ENCODE measurements at places on chromosomes 16 and 17.
A peak's percentile ranks its signal among the peaks of the same experiment; 100 is the strongest.

DNA sequence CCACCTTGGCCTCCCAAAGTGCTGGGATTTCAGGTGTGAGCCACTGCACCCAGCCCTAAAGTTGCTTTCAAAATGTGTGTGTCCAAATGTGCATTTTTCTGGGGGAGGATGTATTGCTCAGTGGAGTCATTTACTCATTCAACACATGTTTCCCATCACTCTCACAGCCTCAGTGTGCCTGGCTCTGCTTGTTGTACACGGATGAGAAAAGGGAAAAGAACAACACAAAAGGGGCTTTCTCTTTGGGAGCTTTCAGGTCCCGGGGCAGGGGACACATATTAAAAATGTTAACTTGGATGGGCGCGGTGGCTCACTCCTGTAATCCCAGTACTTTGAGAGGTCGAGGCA lies 1.7 kb upstream of the PPL start:
- DNase-seq, result peak; percentile 67

- no peak for DNase-seq
Measured at GRCh38 chr16:65023802-65024201, 98.1 kb downstream of the CDH11 start.

DNA sequence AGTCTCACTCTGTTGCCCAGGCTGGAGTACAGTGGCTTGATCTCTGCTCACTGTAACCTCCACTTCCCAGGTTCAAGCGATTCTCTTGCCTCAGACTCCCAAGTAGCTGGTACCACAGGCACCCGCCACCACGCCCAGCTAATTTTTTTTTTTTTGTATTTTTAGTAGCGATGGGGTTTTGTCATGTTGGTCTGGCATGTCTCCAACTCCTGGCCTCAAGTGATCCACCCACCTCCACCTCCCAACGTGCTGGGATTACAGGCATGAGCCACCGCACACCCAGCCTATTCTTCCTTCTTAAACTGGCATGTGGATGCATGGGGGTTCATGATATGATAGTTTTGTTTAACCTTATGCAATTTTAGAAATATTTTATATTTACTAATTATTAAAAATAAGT lies 39.4 kb upstream of the VWA3A start:
- no peak for DNase-seq

GRCh38 chr17:6166492-6167179 lies 96.5 kb downstream of the WSCD1 start:
- DNase-seq, result no peak

- no peak for DNase-seq
Measured at GRCh38 chr16:2088759-2089358, 41.1 kb downstream of the TSC2 start.

- DNase-seq, result no peak
Measured at GRCh38 chr17:2275722-2276121, 27.9 kb downstream of the SMG6 start.

- peak; percentile 42 for DNase-seq
Measured at GRCh38 chr17:78875363-78876093, 27.5 kb downstream of the CEP295NL start.

DNA sequence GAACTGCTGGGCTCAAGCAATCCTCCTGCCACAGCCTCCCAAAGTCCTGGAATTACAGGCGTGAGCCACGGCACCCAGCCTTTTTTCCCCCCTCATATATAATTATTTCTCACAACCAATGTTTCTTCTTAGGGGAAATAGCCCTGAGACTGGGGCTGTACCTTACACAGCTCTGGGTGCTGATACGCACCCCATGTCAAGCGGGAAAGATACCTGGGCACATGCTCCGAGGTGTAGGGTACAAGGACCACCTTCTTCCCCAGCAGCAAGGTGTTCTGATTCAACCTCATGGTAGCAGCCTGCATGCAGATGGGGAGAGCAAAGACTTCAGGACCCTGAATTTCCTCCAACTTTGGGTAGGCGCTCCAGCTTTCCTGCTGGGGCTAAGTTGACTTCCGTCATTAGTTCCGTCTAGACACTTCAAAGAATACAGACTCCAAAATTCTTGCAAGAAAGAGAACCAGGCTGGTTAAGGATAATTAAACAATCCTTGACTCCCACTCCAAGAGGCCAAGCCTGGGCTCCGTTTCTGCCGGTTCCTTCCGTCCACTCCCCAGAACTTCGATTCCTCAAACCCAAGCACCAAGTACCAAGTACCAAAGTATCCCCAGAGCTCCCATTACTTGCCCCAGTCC lies 619 bp downstream of the NAT9 start:
- DNase-seq, result no peak

- no peak for DNase-seq
Measured at GRCh38 chr17:13650096-13650675, 48.5 kb upstream of the HS3ST3A1 start.

DNA sequence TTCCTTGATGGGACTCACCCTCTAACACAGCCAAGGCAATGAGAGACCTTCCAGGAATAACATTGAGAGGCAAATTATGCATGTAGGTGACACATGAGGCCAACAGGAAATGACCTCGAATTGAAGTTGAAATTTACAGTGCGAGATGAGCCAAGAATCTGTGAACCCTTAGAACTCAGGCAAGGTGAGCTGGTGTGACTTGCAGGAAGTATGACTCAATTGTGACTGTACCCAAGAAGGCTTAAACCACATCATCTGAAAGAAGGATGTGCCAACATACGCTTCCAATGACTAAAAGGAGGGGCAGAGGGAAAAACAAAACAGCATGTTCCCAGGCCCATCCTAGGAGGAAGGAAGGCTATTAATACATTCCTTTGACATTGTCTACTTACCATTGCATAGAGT lies 44.8 kb downstream of the PITPNC1 start:
- peak; percentile 89 for DNase-seq

- DNase-seq, result no peak
Measured at GRCh38 chr17:48903401-48903800, 4.8 kb upstream of the UBE2Z start.

DNA sequence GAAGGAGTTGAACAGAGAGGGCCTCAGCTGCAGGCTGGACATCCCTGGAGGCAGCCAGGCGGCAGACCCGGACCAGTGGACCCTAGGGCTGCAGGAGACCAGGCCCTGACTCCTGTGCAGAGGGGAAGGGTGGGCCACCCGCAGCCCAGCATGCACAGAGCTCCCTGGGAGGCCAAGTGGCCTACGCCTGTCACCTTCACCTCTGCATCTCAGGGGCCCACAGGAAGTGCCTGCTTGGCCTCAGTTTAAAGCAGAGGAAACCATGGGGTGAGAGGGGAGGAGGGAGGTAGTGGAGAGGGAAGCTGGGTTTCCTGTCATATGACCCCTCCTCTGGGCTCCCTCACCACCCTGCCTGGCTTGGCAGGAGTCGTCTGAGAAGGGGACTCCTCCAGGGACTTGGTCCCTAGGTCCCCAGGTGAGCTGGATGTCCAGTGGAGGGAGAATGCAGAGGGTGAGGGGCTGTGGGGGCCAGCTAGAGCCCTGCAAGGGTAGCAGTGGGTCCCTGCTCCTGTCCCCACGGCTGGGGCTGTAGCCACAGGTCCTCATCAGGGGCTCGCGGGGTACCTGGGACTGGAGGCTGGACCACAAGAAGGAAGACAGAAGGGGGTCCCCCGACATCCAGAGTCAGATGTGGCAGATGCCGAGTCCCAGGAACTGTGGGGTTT lies at the start of gene TMC8:
Gene TMC8, plus strand, starts transcription at position 335 of the 665 bp plus-strand sequence. CDS start 818 bp downstream, outside the sequence.
- DNase-seq, result no peak

DNA sequence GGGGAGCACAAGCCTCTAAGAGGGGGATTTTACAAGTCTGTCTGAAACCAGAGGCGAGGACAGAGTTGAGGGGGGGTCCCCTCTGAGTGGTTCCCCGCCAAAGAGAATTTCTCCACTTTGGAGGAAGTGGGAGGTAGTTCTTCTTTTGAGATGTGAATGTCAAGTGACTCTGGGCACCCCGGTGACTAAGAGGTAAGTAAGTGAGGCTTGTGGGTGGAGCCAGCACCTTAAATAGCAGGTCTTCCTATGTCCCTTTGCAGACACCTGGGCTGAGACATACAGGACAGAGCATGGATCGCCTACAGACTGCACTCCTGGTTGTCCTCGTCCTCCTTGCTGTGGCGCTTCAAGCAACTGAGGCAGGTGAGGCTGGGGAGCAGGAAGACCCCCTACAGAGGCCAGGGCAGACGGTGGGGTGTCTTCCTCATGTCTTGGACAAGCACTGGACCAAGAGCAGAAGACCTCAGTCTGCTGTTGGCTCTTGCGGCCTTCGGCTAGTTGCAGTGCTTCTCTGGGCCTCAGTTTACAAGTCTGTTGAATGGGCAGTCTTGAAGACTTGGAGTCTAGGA lies at the start of gene CCL22:
Gene CCL22, plus strand, starts transcription at position 257 of the 569 bp plus-strand sequence. Its CDS starts 34 bp downstream, at position 291.
- DNase-seq, result no peak

- peak; percentile 13 for DNase-seq
Measured at GRCh38 chr16:80117556-80118130, 423.1 kb upstream of the DYNLRB2 start.

DNA sequence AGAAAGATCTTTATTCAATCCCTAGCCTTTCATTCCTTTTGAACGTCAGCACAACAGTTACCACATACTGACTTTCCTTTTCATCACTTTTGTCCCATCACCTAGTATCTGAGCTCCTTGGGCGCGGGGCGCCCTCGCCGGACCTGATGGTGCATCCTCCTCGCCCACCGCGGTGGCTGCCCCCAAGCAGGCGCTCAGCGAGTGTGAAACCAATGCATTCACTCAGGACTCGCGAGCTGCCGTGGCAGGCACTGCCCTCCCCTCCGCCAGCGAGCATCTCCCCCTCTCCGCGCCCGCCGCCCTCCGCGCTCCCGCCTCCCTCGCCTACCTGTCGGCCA lies 756 bp downstream of the KLHL11 start:
- no peak for DNase-seq

- DNase-seq, result peak; percentile 99
Measured at GRCh38 chr16:66872943-66873684, 7.2 kb upstream of the PDP2 start.

DNA sequence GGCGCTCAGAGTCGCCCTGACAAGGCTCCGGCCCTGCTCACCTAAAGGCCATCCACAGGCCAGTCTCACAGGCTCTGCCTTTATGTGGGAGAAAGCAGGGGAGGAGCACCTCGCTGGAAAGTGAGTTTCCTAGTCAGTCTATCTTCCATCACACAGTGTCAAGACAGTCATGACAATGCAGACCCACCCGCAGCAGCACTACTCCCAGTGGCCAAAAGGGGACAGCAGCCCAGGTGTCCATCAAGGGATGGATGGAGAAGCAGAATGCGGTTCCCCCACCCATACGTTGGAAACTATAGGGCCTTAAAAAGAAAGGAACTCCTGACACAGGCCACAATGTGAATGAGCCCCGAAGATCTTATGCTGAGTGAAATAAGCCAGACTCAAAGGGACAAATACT lies 226.8 kb downstream of the ENGASE start:
- no peak for DNase-seq

- DNase-seq, result peak; percentile 41
Measured at GRCh38 chr16:21650521-21650920, 1.9 kb downstream of the IGSF6 start.

DNA sequence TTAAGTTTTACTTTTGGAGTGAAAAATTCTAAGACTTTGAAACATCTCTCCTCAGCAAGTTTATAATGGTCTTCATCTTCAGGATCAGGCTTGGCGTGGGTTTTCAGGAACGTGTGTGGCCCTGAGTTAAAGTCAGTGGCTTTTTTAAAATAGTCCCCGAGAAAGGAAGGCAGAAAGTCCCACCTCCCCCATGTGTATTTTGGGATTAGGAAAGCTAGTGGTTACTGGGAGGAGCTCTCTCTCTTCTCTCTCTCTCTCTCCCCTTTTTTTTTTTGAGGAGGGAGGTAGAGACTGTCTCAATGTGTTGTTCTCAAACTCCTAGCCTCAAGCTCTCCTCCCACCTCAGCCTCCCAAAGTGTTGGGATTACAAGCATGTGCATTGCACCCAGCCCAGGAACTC lies 213.2 kb downstream of the IRX3 start:
- DNase-seq, result no peak

GRCh38 chr17:13353590-13353989 lies 248.1 kb downstream of the HS3ST3A1 start:
- peak; percentile 89 for DNase-seq

DNA sequence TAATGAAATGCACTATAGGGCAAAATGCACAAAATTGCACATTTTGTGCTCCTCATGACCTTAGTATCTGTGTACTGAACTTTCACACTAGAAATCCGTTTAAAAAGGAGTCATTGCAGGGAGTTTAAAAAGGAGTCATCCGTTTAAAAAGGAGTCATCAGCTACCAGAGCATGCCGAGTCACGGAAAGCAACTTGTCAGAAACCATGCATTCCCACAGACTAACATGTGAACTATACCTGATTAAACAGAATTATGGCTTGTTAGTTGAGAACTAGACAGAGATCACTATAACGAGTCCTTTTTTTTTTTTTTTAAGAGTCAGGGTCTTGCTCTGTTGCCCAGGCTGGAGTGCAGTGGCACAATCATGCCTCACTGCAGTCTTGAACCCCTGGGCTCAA lies 35.9 kb downstream of the SLC6A4 start:
- DNase-seq, result no peak

- no peak for DNase-seq
Measured at GRCh38 chr17:74194682-74195081, 8.8 kb upstream of the RPL38 start.

DNA sequence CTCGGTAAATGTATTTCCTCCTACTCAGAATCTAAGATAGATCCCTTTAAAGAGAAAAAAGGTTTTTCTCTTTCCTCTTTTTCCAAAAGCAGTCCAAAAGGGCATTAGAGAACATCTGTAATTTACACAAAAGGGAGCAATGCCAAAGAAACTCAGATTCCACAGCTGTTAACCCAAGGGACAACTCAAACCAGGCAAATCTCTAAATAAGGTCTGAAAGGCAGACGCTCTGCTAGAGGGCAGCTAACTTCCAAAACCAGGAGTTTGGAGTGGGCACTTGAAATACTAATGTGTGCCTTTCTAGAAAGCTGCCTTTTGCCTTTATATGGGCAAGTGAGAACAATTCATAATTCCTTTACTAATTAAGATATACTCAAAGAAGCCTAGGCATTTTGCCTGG lies 435.7 kb downstream of the ZFHX3 start:
- DNase-seq, result peak; percentile 51

GRCh38 chr17:16585796-16586195 lies 16.8 kb upstream of the ZNF287 start:
- peak; percentile 44 for DNase-seq

DNA sequence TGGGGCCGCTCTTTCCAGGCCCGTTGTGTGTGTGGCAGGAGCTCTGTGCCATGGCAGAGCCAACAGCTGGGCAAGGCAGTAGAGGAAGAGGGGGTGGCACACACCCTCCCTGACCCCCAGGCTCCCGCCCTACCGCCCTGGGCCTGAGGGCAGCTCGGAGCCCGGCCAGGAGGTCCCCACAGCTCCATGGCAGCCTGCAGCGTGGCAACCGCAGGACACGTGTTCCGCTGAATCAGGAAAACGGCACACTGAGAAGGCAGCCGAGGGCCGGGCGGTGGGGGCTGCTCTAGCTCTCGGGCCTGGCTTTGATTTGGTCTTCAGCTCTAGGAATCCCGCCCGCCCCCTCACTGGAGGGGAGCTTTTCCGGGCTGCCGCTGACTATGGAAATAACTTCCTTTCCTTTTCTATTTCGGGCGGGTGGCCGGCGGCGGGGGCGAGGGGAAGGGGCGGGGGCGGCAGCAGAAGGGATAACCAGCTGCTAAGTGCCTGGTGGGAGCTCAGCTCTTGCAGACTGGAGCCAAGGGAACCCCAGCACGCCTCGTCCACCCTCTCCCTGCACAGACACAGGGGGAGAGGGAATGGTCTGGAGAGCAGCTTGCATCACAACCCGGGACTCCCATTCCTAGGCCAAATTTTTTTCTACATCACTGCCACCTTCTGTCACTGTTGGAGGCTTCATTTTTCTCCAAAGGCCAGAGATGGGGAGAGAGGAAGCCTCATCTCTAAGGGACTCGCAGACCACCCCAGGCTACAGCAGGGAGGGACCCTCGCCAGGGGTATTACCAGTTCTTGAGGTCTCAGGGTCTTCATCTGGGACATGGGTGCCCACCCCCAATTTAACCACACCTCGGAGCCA lies 24.8 kb upstream of the MRPS23 start:
- peak; percentile 94 for DNase-seq

GRCh38 chr16:77977339-77977738 lies 45.0 kb upstream of the CLEC3A start:
- DNase-seq, result no peak

Data from AG10803 (cell line).